ENCODE measurements at places on chromosomes 6 and 20. TPM values are rescaled to one million over a fixed set of nuclear protein-coding genes. Genes with fewer than 3 reads are reported as not detected.

DNA sequence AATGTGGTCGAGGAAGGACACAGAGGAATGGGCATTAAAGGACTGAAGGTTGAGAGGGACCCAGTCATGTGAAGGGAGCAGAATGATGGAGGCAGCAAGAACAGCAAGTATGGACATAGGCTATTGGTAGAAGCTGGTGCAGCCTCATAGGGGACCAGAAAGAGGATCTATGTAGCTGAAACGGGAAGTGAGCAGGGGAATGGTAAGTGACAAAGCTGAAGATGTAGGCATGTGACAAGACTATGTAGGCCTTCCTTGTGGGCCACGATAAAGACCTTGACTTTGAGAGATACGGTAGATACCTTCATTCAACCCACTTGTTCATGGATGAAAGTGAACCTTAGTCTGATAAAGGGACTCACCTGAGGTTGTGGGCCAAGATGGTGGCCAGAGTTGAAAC lies 3.5 kb downstream of the CTNNBL1 start:
- no peak for DNase-seq
- H3K36me3 ChIP-seq: no peaks in the 10 kb centered on the region
- no peak overlapping the region for H3K27ac ChIP-seq
- no peak overlapping the region for H3K4me3 ChIP-seq

GRCh38 chr20:44091026-44091425 lies 96.0 kb downstream of the JPH2 start:
- no peaks in the 10 kb centered on the region for H3K27me3 ChIP-seq
- no peaks in the 10 kb centered on the region for H3K4me1 ChIP-seq
- H3K36me3 ChIP-seq: no peaks in the 10 kb centered on the region
- no peak overlapping the region for H3K27ac ChIP-seq

The PLCG1 gene
- 72.2 TPM for total RNA-seq

The CRISP3 gene
- not detected for total RNA-seq

- no peaks in the 10 kb centered on the region for H3K36me3 ChIP-seq
- DNase-seq: no peak
- H3K27ac ChIP-seq: no peak overlapping the region
- H3K27me3 ChIP-seq: no peaks in the 10 kb centered on the region
- no peak overlapping the region for H3K4me3 ChIP-seq
Observed at GRCh38 chr6:131336596-131336995, 201.3 kb downstream of the AKAP7 start.

DNA sequence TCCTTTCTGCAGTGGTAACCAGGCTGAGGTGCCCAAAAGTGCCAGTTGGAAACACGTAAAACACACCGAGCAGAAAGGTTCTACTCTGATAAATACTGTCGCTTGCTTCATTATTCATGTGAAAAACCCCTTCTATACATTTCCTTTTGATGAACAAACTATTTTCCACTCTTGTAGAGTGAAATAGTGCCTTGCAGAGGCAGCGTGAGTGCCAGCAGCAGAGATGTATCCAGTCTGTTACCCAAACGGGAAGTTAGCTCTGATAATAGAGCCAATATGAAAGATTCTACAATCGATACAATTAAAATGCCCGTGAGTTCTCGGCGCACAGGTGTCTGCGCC lies 1.5 kb downstream of the ZBTB46 start:
- peak overlapping the region; percentile 81 for H3K27ac ChIP-seq
- H3K36me3 ChIP-seq: no peaks in the 10 kb centered on the region
- H3K4me1 ChIP-seq: peaks cover 74% of the 10 kb centered on the region
- DNase-seq: no peak
- peak overlapping the region; percentile 81 for H3K4me3 ChIP-seq

- H3K4me1 ChIP-seq: no peaks in the 10 kb centered on the region
- DNase-seq: no peak
- no peaks in the 10 kb centered on the region for H3K27me3 ChIP-seq
- H3K4me3 ChIP-seq: no peak overlapping the region
Observed at GRCh38 chr6:17817763-17818162, 111.0 kb upstream of the NUP153 start.

The C20orf144 gene
- not detected for total RNA-seq

- H3K36me3 ChIP-seq: no peaks in the 10 kb centered on the region
- no peaks in the 10 kb centered on the region for H3K27me3 ChIP-seq
- H3K27ac ChIP-seq: peak overlapping the region; percentile 83
- peak overlapping the region; percentile 83 for H3K4me3 ChIP-seq
- peaks cover 20% of the 10 kb centered on the region for H3K4me1 ChIP-seq
Observed at GRCh38 chr20:25623225-25623735, 534 bp downstream of the NANP start.

DNA sequence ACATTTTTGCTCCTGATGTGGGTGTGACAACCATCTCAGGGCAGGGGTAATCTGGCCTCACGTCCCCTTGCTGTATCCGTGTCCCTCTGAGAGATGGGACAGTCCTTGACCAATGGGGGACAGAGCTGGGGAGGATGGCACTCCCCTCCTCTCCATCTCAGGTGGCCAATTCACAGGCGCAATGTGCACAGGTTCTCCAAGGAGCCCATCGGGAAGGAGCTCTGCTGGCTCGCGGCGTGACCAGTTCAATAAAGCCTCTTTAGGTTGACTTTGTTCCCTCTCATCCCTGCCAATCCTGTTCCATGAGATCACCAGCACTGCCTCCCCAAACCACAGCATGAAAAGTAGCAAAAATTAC lies 196.3 kb upstream of the SLC24A3 start:
- no peak overlapping the region for H3K27ac ChIP-seq
- no peak for DNase-seq
- no peaks in the 10 kb centered on the region for H3K36me3 ChIP-seq
- H3K27me3 ChIP-seq: no peaks in the 10 kb centered on the region
- no peak overlapping the region for H3K4me3 ChIP-seq
- peaks cover 12% of the 10 kb centered on the region for H3K4me1 ChIP-seq

The OOEP gene
- total RNA-seq: not detected

DNA sequence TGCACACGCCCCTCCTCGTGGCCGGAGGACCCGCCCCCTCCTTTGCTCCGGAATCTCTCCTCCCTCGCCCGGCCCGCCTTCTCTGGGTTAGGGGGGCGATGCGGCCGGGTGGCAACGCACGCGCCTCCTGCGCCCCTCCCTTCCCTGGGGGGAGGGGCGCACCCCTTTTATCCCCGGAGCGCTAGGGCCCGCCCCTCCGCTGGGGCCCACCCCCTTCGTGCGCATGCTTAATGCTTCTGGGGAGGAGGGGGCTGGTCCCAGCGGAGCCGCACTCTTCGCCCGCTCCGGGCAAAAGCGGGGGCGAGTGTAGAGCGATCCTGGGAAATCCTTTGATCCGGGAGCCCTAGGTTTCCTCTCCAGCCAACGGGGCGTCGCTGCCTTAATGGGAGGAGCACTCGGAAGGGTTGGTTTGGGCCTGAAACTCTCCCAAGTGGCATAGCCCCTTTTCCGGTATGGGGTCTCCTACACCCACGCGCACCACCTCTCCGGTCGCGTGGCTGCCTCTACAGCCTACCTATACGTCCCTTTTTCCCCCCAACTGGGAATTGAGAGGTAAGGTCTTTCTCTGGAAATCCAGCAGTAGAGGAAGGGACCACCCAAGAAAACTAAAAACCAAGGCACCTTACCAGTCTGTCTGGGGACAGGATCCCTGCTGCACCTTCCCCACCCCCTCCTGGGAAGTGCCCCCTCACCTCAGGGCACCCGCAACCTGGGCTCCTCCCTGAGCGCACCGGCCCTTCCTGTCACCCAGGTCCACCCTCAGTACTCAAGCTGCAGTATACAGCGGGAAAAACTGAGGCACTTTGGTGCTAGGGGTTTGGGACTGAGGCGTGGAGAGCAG lies 2.1 kb downstream of the SOX12 start:
- peak overlapping the region; percentile 84 for H3K4me3 ChIP-seq
- peaks cover 17% of the 10 kb centered on the region for H3K4me1 ChIP-seq
- peak overlapping the region; percentile 94 for H3K27ac ChIP-seq
- no peaks in the 10 kb centered on the region for H3K27me3 ChIP-seq
- no peaks in the 10 kb centered on the region for H3K36me3 ChIP-seq

GRCh38 chr6:42889815-42890214 lies 10.4 kb downstream of the RPL7L1 start:
- peak overlapping the region; percentile 83 for H3K4me3 ChIP-seq
- no peak for DNase-seq
- H3K36me3 ChIP-seq: peaks cover 33% of the 10 kb centered on the region
- no peaks in the 10 kb centered on the region for H3K4me1 ChIP-seq
- no peaks in the 10 kb centered on the region for H3K27me3 ChIP-seq
- H3K27ac ChIP-seq: no peak overlapping the region
